ENCODE measurements at places on chromosomes 12 and 14.

DNA sequence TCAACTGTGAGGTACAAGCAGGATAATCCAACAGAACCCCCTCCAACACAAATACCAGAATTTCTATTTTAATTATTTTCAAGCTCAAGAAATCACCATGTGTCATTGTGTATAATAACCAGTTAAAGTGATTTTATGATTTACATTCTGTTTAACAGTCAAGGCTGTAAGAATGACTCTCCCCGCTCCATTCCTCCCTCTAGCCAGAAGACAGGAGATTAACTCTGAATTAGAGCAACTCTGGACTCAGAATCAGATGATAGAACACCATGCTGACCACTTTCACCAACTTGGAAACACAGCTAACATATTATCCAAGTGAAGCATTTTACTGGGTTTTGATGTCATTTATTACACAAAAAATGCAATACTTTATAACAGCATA is 71.9 kb downstream of the ATP2B1 start:
- no peak for DNase-seq

DNA sequence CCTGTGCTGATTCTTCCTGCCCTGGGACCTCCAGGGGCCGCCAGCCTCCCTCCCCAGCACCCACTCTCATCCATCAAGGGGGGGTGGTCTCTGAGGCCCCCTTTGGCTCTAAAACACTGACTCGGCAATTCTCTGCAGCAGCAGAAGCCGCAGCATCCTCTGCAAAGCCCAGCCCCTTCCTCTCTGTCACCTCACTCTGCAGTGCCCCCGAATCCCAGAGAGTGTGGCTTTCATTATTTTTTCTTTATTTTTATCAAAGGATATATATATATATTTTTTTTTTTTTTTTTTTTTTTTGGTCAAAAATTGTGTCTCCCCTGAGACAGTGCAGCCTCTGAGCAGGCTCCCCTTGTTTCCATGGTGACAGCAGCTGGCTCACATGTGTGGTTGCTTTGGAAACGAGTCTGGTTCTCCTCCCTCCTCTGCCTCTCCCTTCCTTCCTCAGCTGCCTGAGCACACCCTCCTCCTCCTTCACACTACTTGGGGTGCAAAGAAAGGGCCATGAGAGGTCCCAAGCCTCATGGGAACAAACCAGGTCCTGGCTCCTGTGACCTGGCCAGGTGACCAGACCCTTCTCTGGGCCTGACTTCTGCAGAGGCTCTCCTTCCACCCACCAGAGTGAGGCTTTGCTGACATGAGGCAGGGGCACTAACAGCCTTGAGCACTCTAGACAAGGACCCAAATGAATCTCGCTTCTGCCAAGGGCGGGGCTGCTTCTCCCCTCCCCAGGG is 100.5 kb downstream of the LRRC74A start:
- no peak for DNase-seq

DNA sequence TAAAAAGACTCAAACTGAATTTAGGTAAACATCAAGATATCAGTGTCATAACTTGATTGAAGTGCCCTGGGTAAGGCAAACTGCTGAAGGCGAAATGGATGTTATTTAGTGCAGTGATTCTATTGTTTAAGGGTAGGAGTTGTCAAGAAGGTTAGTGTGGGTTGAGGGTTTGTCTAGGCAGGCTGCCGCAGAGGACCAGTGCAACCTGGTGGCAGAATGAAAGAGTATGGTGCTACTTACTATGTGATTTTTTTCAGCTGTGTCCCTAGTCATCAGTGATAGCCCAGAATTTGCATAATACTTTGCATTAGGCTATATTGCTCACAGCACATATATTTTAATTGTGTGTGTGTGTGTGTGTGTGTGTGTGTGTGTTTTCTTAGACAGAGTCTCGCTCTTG is 1127.0 kb downstream of the GALC start:
- no peak for DNase-seq

GRCh38 chr12:130813949-130814348 is 25.1 kb downstream of the STX2 start:
- DNase-seq = no peak

- DNase-seq = no peak
Observed at GRCh38 chr14:52902971-52903619, 47.8 kb downstream of the FERMT2 start.

Data from large intestine (tissue), 12 donors.